ENCODE measurements at places on chromosomes 5 and 9.

DNA sequence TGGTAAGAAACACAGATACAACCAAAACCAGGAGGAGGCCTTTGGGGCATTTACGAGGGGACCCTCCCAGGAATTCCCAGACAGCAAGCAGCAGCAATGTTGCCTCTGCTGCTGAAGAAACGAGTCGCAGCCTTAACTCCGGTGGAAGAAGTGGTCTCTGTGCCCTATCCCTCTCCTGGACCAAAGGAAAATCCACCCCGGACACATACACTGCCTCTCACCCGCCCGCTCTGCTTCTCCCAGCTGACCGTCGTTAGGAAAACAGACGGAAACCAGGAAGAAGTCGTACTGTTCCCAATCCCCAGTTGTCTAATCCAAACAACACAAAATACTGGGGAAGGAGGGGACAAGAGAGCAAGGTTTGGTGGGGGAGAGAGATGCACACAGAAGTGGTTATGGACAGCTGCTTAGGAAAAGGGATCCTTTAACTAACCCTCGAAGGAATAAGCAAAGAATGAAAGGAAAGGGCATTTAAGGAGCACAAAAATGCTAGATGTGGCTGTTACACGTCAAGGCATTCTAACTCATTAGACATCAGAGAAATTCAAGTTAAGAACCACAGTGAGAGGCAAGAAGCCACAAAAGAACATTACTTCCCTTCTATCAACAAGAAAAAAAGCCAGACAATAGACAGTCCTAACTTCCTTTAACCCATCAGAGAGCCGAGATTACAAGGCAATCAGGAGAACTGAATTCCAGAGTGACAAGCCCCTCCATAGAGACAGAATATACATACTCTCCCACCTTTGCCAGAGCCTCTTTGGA is 71.9 kb downstream of the ACTL7B start:
- no peak for DNase-seq

- no peak for DNase-seq
These were observed 98.6 kb downstream of the AOPEP start for GRCh38 chr9:94824913-94825610.

- DNase-seq, result peak; percentile 77
These were observed 104.9 kb downstream of the CFAP90 start for GRCh38 chr5:7745882-7746610.

DNA sequence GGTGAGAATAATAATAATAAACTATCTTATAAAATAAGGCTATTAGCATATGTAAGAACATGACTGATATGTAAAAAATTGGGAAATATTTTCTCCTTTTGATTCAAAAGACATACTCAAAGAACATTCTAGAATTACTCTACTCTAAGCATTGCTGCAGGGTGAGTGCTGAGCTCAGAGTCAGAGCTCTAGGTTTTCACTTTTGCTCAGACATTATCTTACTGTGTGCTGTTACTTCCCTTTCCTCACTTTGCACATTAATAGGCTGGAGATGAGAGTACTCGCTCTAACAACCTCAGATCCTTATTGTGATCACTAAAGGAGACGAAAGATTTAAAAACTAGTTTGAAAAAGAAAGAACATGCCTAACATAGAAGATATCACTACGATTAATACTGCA is 99.4 kb upstream of the C9orf72 start:
- DNase-seq, result no peak

DNA sequence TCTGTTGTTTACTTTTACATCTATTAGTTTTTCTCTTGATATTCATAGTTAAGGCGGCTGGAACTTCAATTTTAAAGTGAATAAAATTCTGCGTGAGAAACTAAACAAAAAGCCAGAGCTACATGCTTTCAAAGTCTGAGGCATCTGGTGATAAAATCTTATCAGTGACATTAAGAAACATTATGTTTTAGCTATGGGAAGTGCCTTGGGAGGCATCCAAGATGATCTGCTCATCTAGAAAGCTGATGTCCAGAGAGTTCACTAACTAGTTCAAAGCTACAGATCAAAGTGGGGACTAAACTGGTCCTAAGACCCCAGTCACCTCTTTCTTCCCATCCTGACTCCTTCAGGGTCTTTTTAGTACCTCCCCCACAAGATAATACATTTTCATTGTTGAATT is 37.2 kb downstream of the MRPS27 start:
- no peak for DNase-seq

DNA sequence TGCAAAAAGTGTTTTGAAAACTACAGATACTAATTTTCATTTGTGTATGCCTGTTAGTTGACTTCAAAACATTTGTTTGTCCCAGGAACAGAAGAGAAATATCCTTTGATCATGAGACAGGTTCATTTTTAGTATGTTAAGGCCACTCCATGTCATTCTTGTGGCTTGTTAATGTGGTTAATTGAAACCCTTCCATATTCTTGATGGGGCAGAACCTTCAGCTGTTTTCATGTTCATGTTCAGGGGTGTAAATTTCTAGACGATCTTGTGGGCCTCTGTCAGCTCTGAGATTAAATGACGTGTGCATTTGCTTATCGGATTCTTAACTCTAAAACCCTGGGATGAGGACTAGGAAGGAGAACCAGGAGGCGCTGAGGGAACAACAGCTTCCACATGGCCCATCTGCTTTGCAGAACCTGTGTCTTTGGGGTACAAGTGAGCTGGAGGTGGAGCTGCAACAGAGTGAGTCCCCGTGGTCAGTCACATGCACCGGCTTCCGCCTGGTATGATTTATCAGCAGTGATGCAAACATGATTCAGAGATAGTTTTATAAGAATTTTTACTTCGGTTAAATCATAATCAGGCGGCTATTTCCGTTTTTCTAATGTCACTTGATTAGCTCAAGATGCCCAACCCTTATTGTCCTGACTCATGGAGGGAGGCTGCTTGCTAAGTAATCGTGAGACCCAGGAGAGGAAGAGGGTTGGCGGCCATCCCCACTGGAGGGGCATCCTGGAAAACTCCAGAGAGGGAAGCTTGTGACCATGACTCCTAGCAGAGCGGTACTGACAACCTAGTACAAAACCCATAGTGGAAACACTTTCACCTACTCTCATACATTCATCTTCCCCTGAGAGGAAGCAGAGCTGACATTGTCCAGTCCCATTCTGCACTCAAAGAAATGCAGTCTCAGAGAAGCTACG is 138.4 kb downstream of the C9orf152 start:
- no peak for DNase-seq

- DNase-seq, result no peak
These were observed 76.3 kb downstream of the CERT1 start for GRCh38 chr5:75435096-75435495.

GRCh38 chr5:171766875-171767274 is 18.7 kb upstream of the SMIM23 start:
- DNase-seq, result no peak

DNA sequence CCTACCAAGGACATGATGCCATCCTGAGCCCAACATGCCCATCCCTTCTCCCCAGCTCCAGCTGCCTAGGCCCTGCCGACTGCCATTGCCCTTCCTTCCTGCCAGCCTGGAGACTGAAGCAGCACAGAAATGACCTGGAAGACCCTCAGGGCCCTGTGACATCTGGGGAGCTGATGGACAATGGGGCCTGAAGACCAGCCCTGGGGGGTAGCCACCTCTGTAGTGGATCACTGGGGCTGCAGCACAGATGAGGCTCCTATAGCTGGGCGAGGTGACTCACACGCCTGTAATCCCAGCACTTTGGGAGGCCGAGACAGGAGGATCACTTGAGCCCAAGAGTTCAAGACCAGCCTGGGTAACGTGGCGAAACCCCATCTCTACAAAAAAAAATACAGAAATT is 86.6 kb downstream of the VAV2 start:
- no peak for DNase-seq

GRCh38 chr9:84778570-84778969 is 109.0 kb downstream of the NTRK2 start:
- DNase-seq, result peak; percentile 79

GRCh38 chr9:5582835-5583195 is 46.1 kb upstream of the RIC1 start:
- DNase-seq, result no peak

GRCh38 chr9:97934321-97935115 is 3.5 kb downstream of the HEMGN start:
- no peak for DNase-seq

DNA sequence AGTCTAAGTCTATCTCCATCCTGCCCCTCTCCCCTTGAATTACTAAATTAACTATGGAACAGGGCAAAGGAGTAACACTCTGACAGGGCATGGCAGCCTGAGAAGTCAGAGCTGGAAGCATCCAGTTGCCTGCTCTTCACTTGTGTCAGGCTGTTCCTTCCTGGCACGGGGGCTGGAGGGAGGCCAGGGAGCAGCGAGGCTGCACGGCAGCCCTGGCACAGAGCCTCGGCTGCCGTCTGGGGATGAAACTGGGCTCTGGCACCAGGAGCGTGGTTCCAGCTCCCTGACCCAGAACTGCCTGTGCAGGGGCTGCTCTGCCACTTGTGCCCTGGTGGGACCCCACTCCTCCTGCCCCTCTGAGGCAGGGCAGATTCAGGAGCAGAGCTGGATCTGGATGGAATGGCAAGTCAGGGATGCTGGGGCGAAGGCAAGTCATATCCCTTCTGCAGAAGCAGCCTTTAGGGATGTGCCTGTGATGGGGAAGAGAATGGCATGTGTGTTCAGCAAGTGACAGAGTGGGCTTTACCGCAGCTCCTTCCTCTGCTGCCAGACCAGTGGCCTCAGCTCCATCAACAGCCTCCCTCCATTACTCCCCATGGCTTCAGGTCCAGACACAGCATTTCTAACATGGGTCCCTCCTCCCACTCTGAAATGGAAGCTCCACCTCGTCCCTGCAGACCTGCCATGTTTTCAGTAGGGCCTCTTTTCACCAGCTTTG is 42.2 kb upstream of the PDE8B start:
- peak; percentile 91 for DNase-seq

GRCh38 chr5:169838688-169839087 is 141.6 kb downstream of the INSYN2B start:
- no peak for DNase-seq

GRCh38 chr5:96687812-96688453 is 25.8 kb downstream of the CAST start:
- no peak for DNase-seq

GRCh38 chr5:143349177-143349576 is 54.3 kb downstream of the NR3C1 start:
- no peak for DNase-seq

- no peak for DNase-seq
These were observed 209.6 kb downstream of the SEMA6A start for GRCh38 chr5:116365006-116365496.

GRCh38 chr5:1834022-1834551 is 32.9 kb downstream of the NDUFS6 start:
- no peak for DNase-seq

- DNase-seq, result no peak
These were observed 459 bp upstream of the ERAP2 start for GRCh38 chr5:96875791-96876291.

- DNase-seq, result no peak
These were observed 115.8 kb upstream of the RPS23 start for GRCh38 chr5:82393951-82394350.

DNA sequence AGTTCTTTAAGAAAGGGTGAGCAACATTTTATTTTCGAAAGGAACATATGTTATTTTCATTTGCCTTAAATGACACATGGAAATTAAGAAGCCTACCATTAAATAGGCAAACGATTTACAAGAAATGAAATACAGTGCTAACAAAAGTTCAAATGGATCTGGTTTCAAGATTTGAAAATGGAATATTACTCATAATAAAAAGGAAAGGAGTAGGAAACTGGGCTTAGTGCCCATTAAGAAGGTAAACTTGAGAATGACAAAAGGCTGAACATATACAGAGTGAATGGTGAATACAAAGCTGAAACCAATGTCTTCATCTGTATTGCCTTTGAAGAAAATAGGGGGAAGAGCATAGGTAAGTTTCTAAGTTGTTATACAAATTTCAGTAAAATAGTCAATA is 974.2 kb upstream of the C9orf72 start:
- DNase-seq, result no peak

- no peak for DNase-seq
These were observed 162.9 kb upstream of the ELL2 start for GRCh38 chr5:96124589-96124988.

- DNase-seq, result no peak
These were observed 54.1 kb downstream of the DAPK1 start for GRCh38 chr9:87551772-87552217.

DNA sequence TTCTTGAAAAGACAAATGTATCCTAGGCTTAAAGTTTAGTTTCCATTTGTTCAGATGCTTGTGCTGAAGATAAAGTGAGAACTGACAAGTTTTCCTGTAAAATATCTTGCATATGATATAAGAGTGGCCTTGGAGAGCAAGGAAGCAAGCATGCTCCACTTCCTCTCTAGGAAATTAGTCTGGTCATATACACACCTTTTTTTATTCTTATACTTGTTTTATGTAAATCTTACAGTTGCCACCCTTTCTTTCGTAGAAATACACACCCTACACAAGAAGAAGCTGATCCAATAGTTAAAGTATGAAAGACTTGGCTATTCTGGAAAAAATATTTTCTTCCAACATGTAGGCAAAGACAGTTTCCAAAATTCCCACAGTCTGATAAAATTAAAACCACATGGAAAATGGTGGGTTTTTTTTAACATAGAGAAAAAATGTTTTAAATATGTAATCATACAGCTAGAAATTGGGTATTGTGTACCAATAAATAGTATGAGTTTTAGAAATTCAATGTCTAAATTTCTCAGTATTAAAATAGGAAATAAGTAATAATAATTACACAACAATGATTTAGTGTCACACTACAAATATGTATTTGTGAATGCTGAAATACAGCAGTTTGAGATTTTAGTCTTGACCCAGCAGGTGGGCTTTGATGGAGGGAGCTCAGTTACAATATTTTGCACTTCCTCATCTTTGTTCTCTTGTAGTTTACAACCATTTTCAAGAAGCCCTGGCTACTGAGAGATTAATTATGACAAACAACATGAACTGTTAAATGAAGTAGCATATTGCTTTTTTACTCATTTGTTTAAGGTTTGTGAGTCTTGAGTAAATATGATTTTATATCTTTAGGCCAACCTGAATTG is 185.7 kb upstream of the GNA14 start:
- DNase-seq, result no peak

DNA sequence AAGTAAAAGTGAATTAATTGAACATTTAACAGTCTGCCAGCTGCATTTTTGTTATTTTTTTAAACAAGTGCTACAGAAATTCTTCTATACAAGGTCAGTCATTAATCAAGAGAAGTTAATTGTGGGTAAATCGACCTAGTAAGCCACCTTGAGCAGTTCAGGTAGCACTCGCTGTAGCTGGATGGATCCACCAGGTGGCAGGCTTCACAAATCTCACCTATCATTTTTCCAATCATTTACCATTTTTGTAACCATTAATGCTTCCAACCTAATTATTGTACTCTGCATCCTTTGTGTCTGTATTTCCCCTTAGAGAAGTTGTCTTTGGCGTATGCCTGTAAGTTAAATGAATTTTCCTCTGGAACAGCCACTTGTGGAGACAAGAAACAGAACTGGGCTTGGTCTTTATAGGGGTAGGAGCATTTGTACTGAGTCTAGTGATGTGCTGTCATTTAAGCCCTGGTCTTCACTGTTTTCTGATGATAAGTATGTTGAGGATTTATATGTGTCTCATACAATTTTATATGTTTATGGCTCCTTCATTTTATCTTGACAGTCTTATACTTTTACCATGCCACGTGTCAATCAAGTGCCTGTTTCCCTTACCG is 39.5 kb downstream of the CD180 start:
- DNase-seq, result peak; percentile 81
